Mesenteric fat pad (tissue), 1 donor: ENCODE measurements at places on chromosomes 6 and 20.
A peak's percentile ranks its signal among the peaks of the same experiment; 100 is the strongest.

DNA sequence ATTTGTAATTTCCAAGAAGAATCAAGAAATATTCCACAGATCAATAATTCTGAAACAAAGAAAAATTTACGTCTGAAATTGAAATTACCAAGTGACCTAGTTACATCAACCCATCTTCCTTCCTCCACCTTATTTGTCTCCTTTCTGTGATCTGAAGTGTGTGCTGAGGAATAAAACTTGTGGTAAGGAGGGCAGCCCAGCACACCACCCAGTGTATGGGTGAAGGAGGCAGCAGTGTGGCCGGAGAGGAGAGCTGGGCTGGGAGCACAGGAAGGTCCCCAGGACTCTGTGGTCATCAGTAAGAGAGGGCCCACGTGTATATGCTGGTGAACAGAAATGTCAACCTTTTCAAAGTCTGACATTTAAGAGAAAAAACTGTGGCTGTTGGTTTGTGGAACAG, 11.3 kb upstream of the CCR6 start:
- DNase-seq = peak; percentile 47

DNA sequence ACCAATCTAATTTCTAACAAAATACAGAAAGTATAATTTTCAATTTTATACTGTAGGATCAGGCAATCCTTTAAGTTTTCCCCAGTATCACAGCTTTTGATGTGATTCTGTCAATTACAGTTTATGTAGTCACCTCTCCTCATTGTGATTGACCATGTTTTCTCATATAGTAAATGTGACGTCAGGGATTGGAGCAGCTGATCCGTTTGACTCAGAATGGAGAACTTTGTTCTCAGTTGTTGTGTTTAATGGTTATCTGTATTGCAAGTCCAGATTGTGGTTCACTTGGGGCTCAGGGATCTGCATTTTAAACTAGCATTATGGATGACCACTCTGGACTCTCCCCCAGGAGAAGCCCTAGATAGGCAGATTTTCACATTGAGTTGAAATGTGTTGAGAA, 90.6 kb downstream of the DNAH8 start:
- no peak for DNase-seq

GRCh38 chr6:92125681-92126080, 1293.7 kb downstream of the EPHA7 start:
- DNase-seq = no peak

DNA sequence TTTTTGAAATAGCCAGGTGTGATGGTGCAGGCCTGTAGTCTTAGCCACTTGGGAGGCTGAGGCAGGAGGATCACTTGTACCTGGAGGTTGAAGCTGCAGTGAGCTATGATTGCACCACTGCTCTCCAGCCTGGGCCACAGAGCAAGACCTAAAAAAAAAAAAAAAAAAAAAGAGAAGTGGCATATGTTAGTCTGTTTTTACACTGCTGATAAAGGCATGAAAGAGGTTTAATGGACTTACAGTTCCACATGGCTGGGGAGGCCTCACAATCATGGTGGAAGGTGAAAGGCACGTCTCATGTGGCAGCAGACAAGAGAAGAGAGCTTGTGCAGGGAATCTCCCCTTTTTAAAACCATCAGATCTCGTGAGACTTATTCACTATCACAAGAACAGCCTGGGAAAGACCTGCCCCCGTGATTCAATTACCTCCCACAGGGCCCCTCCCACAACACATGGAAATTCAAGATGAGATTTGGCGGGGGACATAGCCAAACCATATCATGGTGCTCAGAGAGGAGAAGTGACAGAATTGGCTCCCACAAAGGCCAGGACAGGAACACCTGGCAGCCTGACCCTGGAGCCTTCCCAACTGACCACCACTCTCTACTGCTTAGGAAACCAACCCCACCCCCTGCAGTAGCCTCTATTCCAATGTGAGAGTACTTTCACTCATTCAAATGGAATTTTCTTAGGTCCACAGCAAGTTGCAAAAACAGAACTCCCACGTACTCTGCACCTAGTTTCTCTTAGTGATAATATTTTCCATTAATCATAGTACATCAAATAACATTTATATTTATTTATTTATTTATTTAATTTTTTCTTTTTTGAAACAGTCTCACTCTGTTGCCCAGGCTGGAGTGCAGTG, 29.8 kb downstream of the ARHGAP40 start:
- no peak for DNase-seq

DNA sequence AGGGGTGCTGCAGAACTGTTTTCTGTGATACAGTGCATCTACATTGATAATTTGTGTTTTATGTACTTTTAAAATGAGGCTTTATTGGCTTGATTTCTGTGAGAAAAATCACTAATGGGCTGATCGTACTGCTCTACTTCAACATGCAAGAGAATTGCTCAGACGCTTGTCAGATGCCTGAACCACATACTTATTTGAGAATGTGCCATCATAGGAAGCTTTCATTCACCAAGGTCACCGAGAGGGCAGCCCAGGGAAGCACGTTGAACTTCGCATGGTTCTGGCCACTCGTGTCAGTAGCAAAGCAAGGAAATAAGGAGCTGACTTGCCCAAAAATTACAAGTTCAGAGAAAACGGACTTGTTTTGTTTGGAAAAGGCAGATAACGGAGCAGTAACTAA, 168.5 kb upstream of the AKAP12 start:
- DNase-seq = peak; percentile 69

GRCh38 chr6:67345946-67346345, 1289.1 kb upstream of the ADGRB3 start:
- DNase-seq = no peak

- no peak for DNase-seq
Measured at GRCh38 chr6:142843361-142843760, 101.6 kb downstream of the HIVEP2 start.

DNA sequence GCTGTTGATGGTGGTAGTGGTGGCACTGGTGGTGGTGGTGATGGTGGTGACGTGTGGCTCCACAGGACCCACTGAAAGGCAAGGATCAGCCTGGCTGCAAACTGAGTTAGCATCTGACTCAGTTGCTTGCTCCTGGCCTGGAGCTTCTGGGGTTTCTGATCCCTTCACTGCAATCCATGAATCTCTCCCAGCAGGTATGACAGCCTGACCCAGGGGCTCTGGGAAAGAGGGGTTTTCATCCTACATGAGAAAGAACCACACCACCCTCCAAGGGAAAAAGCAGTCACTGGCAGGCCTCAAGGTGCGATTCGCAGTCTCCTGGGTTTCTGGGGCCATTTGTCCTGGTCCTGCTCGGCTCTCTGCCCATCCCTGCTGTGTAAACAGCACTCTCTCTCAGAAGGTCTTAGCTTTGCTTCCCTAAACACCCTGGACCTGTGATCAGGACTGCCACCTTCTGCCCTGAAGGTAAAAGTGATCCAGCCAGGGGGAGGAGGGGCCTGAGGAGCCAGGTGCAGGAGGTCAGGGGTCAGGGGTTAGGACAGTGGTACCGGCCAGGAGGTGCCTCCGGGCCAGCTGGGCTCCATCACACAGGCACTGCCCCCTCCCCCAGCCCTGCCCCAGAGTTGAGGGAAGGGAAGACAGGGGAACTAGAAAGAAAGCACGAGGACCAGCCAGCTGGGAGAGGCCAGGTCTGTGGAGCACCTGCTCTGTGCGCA, 152.0 kb downstream of the BMP7 start:
- no peak for DNase-seq

DNA sequence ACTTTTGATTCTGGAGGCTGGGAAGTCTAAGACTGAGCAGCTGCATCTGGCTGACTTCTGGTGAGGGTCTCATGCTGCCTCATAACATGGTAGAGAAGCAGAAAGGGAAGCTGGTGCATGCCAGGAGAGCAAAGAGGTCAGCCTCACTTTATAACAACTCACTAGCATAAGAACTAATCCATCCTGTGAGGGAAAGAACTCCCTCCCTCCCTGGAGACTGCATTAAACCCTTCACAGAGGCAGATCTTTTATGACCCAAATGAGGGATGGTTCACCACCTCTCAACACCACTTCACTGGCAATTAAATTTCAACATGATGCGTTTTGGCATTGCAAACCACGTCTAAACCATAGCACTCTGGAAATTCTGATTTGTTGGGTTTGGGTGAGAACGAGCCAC, 33.9 kb downstream of the STXBP5 start:
- no peak for DNase-seq

GRCh38 chr20:59452856-59453255, 151.5 kb upstream of the PHACTR3 start:
- DNase-seq = no peak

- DNase-seq = no peak
Measured at GRCh38 chr6:16876201-16876600, 114.9 kb upstream of the ATXN1 start.

- DNase-seq = peak; percentile 72
Measured at GRCh38 chr20:57611586-57612311, 8.5 kb downstream of the ZBP1 start.

DNA sequence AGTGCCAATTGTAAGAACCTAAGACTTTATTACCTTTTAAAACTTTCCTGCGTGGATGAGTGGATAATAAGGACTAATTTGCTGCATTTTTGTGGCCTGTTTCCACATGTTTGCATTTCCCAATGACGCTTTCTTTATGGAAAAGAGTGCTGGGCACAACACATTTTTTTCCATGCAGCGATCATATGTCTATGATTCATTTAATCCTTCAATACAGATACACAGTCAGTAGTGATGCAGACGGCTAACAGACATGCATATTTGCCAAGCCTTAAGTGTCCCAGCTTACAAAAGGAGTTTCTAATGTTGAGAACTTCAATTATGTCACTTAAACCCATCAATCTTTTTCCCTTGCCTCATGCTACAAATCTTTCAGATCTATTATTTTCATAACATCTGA, 239.8 kb upstream of the PREP start:
- DNase-seq = no peak

DNA sequence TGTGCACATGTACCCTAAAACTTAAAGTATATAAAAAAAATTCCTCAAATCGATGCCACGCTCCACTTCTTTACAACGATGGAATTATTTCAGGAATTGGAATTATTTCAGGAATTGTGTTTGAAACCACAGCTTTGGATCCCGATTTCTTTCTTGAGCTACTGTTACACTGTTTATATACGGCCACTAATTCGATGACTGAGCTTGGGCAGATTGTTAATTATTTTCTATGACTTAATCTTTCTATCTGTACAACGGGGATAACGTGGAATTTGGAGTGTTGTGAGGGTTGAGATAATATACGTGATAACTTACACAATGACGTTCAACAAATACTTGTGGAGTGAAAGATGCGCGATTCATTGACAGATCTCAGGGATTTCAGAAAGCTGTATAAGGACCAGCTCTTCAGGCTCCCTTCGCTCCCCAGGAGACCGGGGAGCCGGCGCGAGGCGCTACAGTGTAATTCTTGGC, 171.3 kb downstream of the SLC16A10 start:
- DNase-seq = no peak

DNA sequence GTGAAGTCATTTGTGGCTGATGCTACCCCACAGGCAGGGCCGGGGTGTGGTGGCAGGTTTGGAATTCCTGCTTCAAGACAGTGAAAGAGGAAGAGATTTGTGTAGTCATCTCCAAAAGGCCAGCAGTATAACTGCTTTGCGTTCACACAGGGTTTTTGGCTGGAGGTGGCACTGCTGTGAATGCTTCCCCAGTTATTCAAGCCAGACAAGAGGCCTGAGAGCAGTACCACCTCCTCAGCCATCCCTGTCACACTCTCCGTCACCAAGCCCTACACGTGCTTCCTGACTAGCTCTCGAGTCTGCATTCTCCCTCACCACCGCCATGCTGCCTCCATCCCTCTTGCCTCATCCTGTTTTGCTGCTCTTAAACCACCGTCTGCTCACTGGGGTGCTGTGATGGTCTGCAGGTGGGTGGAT, 23.9 kb downstream of the ARMC2 start:
- no peak for DNase-seq
